ENCODE measurements at places on chromosomes 11 and 22. TPM values are rescaled to one million over a fixed set of nuclear protein-coding genes. Genes with fewer than 3 reads are reported as not detected.
A peak's percentile ranks its signal among the peaks of the same experiment; 100 is the strongest.

- no peak overlapping the region for H3K4me3 ChIP-seq
- no peak overlapping the region for H3K27ac ChIP-seq
- H3K36me3 ChIP-seq = no peaks in the 10 kb centered on the region
- peaks cover 2% of the 10 kb centered on the region for H3K27me3 ChIP-seq
- no peak for DNase-seq
Observed at GRCh38 chr11:15815246-15816195, 540.8 kb downstream of the SOX6 start.

GRCh38 chr11:130124096-130124495, 35.5 kb upstream of the ST14 start:
- peaks cover 1% of the 10 kb centered on the region for H3K4me1 ChIP-seq
- H3K27me3 ChIP-seq = no peaks in the 10 kb centered on the region
- DNase-seq = no peak
- no peak overlapping the region for H3K27ac ChIP-seq

GALNT18 gene
- 76.9 TPM for total RNA-seq

- peaks cover 7% of the 10 kb centered on the region for H3K36me3 ChIP-seq
- H3K4me3 ChIP-seq = no peak overlapping the region
- H3K27ac ChIP-seq = no peak overlapping the region
Observed at GRCh38 chr11:97409141-97409540, 1019.3 kb downstream of the JRKL start.

- H3K4me3 ChIP-seq = no peak overlapping the region
- peak overlapping the region; percentile 48 for H3K27ac ChIP-seq
- DNase-seq = no peak
- H3K4me1 ChIP-seq = peaks cover 21% of the 10 kb centered on the region
- H3K36me3 ChIP-seq = no peaks in the 10 kb centered on the region
Observed at GRCh38 chr11:131449036-131450019, 78.9 kb downstream of the NTM start.

FAM83F gene
- total RNA-seq = 1.1 TPM

DNA sequence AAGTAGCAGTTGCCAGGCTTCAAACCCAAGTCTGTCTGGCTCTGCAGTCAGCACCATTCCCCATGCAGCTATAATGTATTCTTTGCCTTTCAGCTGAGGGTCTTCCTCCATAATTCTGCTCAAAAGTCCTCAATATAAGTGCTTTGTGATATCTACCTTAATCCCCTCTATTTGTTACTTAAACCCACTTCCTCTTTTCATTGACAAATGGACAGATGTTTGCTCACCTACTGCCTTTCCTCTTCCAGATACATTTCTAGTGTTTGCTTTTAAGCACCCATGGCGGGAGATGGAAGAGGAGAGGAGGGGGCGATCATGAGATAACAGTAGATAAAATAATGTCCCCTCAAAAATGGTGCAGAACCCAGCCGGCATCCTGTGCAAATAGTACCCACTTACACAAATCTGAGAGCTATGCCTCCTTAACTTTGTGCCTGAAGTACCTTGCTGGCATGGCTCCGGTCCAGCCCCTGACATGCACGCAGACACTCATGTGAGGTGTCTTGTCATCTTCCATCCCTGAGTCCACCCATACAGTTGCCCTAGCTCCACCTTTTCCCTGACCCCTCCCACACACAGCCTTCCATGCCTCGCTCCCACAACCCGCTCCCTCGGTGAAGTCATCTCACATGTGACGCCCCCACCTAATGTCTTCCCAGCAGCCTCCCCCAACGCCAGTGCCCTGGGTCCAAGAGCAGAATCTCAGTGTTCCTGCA, 109.6 kb downstream of the TRIM29 start:
- H3K27ac ChIP-seq = no peak overlapping the region
- peaks cover 2% of the 10 kb centered on the region for H3K4me1 ChIP-seq
- H3K4me3 ChIP-seq = no peak overlapping the region
- H3K36me3 ChIP-seq = peaks cover 6% of the 10 kb centered on the region
- no peak for DNase-seq

DNA sequence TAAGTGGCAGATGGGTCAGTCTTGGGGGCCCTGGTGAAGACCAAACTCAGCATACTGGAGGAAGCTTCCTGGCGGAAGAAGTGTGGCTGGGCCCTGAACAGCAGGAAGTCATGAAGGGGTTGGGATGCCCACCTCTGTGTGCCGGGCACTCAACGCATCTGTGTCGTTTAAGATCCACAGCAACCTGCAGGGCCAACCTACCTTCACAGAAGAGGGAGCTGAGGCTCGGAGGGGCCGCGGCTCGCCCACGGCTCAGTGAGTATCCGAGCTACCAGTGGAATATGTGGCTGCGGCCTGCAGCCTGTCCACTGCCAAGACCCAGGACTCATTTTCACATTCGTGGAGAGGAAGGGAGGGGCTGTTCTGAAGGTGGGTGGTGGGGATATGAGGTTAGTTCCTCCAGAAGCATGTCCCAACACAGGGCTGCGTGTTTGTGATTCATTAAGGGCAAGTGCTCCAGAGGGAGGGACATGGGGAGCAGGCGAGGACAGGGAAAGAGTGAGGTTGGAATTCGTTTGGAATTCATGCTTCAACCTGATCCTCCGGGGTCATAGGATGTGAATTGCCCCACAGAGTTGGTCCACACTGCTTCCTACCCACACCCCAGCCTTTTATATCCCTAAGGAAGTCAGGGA, 99.6 kb downstream of the MPPED1 start:
- no peaks in the 10 kb centered on the region for H3K36me3 ChIP-seq
- DNase-seq = no peak
- no peaks in the 10 kb centered on the region for H3K4me1 ChIP-seq
- H3K4me3 ChIP-seq = no peak overlapping the region
- no peak overlapping the region for H3K27ac ChIP-seq
- H3K27me3 ChIP-seq = no peaks in the 10 kb centered on the region

INSC gene
- total RNA-seq = not detected

DNA sequence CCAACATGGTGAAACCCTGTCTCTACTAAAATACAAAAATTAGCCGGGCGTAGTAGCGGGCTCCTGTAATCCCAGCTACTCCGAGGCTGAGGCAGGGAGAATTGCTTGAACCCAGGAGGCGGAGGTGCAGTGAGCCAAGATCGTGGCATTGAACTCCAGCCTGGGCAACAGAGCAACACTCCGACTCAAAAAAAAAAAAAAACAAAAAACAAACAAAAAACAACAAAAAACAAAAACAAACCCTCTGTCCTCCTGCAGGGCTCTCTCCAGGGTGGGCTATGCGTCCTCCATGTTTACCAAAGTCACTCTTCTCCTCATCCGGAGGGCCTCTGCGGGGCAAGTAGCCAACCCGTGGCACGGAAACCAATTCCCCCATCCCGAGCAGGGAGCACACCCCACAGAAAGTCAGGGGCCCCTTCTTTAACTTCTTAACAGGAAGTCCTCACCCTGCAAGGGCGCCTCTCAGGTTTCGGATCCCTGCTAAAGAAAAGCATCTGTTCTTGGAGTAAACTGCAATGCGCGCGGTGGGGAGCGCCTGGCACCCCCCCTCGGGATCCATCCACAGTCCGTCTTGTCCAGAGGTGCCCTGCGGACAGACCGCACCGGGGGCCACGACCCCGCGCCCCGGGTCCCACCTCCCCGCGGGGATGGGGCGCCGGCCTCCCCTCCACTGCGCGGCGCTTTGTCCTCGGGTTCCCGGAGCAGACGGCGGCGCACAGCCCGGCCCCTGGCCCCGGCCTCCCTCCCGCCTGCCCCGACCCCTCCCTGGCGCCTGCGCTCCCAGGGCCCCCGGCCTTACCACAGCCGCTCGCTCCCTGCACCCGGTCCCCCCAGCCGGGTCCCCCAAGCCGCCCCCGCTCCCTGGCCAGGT, 712 bp downstream of the CERK start:
- H3K4me1 ChIP-seq = peaks cover 11% of the 10 kb centered on the region
- H3K27me3 ChIP-seq = peaks cover 4% of the 10 kb centered on the region
- peak; percentile 74 for DNase-seq
- peak overlapping the region; percentile 96 for H3K4me3 ChIP-seq
- no peaks in the 10 kb centered on the region for H3K36me3 ChIP-seq

DNA sequence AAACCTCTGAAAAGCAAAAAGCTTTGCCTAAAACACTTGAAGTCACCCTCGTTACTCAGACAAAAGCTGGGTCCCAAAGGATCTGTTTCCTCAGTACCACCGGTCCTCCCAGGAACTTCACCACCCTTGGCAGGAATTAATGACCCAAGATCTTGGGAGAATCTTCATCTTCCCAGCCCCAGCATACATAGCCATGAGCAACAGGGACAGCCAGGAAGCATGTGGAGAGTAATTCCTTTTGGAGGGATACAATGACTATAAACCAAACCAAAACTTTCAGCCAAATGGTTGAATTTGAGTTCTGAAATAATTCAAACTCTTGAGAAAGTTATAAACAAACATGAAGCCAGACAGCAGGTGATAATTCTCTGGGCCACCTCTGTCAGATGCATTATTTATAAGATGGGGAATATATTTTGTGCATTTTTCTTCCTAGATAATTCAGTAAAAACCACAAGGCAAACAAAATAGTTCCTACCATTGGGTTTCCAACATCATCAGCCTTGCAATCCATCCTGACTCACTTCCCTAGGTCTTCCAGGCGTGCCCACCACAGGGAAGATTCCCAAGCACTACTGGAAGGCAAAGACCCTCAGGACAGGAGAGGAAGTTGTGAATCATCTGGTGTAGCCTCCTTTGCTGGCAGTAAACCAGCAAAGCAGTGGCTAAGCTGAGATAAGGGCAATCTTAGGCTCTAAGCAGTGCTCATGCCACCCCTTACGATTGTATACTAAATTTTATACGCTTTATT, 71.7 kb upstream of the DRD2 start:
- no peak overlapping the region for H3K4me3 ChIP-seq
- H3K36me3 ChIP-seq = no peaks in the 10 kb centered on the region
- peaks cover 8% of the 10 kb centered on the region for H3K4me1 ChIP-seq
- no peaks in the 10 kb centered on the region for H3K27me3 ChIP-seq

GRCh38 chr22:46052331-46052771, 75.4 kb upstream of the WNT7B start:
- DNase-seq = no peak
- no peaks in the 10 kb centered on the region for H3K4me1 ChIP-seq
- no peak overlapping the region for H3K4me3 ChIP-seq
- no peaks in the 10 kb centered on the region for H3K36me3 ChIP-seq
- H3K27me3 ChIP-seq = no peaks in the 10 kb centered on the region

GRCh38 chr11:116144387-116144958, 628.3 kb downstream of the BUD13 start:
- H3K27ac ChIP-seq = peak overlapping the region; percentile 84
- peak; percentile 50 for DNase-seq
- H3K4me3 ChIP-seq = peak overlapping the region; percentile 54
- H3K27me3 ChIP-seq = peaks cover 2% of the 10 kb centered on the region

GRCh38 chr11:98296091-98296880, 724.5 kb upstream of the CNTN5 start:
- peaks cover 8% of the 10 kb centered on the region for H3K4me1 ChIP-seq
- DNase-seq = no peak
- H3K27ac ChIP-seq = peak overlapping the region; percentile 3

DTX4 gene
- 4.1 TPM for total RNA-seq

- no peaks in the 10 kb centered on the region for H3K4me1 ChIP-seq
- H3K36me3 ChIP-seq = no peaks in the 10 kb centered on the region
- peaks cover 1% of the 10 kb centered on the region for H3K27me3 ChIP-seq
- DNase-seq = no peak
- no peak overlapping the region for H3K4me3 ChIP-seq
Observed at GRCh38 chr11:94831529-94831928, 63.4 kb downstream of the AMOTL1 start.

- no peak overlapping the region for H3K4me3 ChIP-seq
- DNase-seq = no peak
- no peaks in the 10 kb centered on the region for H3K27me3 ChIP-seq
- H3K27ac ChIP-seq = no peak overlapping the region
- H3K4me1 ChIP-seq = no peaks in the 10 kb centered on the region
Observed at GRCh38 chr22:45491841-45492240, 10.8 kb upstream of the FBLN1 start.

TEX54 gene
- total RNA-seq = 1.0 TPM

DNA sequence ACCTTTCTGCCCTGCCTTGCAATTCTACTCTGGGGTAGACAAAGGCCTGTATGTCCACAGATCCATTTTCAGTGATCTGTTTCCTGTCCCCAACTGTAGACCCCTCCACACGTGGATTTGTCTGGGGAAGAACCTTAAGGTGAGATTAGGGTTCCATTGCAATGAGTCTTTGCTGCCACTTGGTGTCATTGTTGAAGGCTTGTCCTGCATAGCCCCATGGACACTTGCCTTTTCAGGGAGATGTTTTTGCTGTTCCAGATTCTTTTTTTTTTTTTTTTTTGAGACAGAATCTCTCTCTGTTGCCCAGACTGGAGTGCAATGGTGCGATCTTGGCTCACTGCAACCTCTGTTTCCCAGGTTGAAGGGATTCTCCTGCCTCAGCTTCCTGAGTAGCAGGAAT, 21.8 kb downstream of the SERPING1 start:
- H3K27me3 ChIP-seq = peaks cover 2% of the 10 kb centered on the region
- H3K36me3 ChIP-seq = no peaks in the 10 kb centered on the region
- H3K27ac ChIP-seq = no peak overlapping the region
- no peak for DNase-seq
- no peaks in the 10 kb centered on the region for H3K4me1 ChIP-seq
